ENCODE measurements at places on chromosomes 16 and 17.
A peak's percentile ranks its signal among the peaks of the same experiment; 100 is the strongest.

GRCh38 chr17:76995387-76996105, 127.3 kb downstream of the MGAT5B start:
- DNase-seq, result no peak

- DNase-seq, result no peak
Measured at GRCh38 chr17:40329839-40330794, 21.1 kb downstream of the RARA start.

- no peak for DNase-seq
Measured at GRCh38 chr16:81860287-81861266, 81.5 kb downstream of the PLCG2 start.

DNA sequence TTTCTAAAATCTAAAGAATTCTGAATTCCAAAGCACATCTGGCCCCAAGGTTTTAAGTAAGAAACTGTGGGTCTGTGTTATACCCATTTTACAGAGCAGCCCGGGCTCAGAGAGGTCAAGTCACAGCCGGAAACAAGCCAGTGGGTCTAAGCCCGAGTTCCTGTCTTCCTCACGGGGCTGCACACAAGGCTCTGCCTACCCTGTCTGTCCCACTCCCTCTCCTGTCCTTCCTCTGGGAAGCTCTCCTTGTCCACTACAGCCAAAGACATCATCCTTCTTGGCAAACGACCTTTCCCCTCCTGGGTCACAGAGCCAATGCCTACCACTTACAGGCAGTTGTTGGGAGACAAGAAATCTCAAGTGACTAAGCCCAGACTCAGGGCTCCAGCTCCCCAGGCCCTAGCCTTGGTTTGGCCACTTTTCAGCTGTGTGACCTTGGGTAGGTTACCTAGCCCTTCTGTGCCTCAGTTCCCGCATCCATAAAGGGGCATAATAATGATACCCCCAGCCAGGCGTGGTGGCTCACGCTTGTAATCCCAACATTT, 55.6 kb upstream of the MAP3K14 start:
- DNase-seq, result no peak

GRCh38 chr17:69062860-69063581, 2.3 kb upstream of the ABCA9 start:
- DNase-seq, result no peak

- no peak for DNase-seq
Measured at GRCh38 chr17:79844869-79845600, 5.8 kb upstream of the CBX4 start.

DNA sequence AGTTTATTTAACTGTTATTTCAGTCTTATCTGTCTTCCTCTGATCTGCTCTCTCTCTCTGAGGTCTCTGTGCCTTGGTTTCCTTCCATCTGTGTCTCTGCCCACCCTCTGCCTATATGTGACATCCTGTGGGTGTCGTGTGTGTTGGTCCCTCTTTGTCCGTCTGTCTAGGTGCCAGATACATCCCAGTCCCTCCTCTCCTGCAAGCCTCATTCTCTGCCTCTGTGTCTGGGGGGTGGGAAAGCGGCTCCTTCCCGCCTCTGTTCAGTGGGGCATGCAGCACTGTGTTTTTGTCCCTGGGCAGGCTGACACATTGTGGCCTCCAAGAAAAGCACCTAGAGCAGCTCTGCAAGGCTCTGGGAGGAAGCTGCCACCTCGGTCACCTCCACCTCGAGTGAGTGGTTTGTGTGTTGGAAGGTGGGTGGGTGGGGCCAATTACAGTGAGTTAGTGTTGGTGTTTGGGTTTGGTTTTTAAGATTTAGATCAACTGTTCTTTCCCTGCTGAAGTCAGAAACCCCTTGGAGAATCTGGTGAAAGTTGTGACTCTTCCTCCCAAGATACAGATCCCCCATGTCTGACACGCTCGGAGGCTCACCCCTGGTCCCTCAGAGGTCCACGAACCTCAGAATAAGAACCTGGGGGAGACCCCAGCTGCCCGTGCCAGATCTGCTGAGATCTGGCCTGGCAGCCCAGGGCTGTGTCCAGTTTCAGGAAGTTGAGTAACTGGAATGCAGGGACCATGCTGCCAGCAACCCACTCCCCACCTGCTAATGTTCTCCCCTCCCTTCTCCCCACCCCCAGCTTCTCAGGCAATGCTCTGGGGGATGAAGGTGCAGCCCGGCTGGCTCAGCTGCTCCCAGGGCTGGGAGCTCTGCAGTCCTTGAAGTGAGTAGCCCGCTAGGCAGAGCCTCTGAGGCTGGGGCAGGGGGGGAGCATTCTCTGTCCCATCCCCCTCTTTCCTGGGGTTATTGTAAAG, 50.9 kb upstream of the CPNE2 start:
- DNase-seq, result peak; percentile 67

- no peak for DNase-seq
Measured at GRCh38 chr16:52827456-52827855, 225.2 kb downstream of the CHD9NB start.

DNA sequence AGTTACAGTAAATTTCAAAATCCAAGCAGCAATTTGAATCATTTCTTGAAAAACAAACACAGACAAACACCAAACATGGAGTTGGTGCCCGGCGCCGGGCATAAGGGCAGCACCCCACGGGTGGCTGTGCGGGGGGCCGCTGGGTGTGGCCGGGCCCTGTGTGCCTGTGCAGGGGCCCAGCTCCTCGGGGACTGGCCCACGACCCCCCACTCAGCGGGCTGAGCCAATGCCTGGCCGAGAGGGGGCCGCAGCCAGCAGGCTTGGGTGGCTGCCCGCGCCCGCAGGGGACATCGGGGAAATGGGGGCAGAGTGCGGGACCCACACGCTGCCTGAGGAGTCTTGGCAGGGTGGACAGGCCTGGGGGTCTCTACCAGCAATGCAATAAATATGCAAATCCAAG, 12.8 kb upstream of the DUS1L start:
- no peak for DNase-seq

DNA sequence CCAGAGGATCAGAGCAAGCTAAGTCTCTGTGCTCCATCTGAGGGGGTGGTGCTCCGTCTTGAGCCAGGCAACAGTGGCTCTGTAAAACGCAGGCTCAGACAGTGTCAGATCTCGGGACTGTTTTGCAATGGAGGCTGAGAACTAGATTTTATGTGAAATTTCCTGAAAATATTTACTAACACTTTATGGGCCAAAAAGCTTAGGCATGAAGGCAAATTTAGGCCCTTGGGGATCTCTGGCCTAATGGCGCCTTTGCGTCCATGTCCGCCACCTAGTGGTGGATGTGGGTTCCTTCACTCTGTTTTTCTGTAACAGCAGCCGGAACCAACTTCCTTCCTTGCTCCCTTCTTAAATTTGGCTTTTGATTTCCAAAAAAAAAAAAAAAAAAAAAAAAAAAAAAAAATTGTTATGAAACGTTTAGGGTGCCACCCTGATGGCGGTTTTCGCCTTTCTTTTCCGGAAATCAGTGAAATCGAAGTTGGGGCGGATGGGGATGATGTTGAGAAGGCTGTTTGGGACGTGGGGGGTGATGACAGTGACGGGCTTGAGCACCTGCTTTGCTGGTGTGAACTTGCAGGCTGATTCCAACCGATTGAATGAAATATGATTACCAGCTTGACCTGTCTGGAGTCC, 14.0 kb upstream of the ELAC2 start:
- no peak for DNase-seq

DNA sequence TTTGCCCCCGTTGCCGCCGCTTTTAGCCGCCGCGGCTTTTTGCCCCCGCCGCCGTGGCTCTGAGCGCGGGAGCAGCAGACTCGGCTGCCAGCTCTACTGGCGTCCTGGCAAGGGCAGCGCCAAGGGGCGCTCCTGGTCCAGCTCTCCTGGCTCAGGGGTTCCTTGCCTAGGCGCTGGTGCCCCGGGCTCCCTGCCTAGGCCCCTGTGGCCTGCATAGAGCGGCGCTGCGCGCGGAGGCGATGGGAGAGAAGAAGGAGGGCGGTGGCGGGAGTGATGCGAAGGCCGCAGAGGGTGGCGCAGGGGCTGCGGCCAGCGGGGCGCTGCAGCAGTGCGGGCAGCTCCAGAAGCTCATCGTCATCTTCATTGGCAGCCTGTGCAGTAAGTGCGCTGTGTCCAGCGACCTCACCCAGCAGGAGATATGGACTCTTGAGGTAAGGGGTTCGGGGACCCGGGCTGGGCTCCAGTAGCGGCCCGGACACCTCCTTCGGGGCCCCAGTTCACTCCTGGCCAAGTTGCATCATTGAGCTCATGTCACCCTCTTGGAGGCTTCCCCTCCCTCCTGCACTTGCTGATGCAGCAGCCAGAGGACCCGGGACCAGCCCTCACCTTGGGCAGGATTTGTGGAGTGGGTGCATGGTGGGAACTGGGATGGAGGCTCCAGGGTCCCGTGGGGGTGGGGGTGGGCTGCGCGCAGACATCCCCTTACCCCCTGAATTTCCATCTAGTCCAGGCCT, 1344.4 kb downstream of the TP53TG3F start:
- DNase-seq, result no peak

DNA sequence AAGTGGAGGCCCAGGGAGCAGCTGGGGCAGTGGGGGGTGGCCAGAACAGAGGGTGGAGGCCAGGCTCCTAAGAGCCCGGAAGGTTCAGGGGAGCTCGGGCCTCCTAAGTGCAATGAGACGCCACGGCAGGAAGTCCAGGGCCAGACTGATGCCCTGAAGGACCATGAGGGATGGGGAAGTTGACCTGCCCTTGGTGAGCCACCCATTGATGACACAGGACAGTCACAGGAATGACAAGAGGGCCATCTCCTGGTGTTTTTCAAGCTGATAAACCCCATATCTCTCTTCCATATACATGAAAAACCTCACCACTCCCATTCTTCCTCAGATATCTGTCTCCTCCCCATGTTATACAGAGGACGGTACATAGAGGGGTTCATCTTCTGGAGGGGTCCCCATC, 5.8 kb upstream of the MRPL58 start:
- DNase-seq, result no peak

GRCh38 chr16:57616876-57617275, 11.6 kb upstream of the ADGRG1 start:
- DNase-seq, result no peak

GRCh38 chr17:75267153-75267410, 3.9 kb downstream of the MIF4GD start:
- DNase-seq, result no peak

- peak; percentile 55 for DNase-seq
Measured at GRCh38 chr16:57023541-57024249, 34.3 kb downstream of the NLRC5 start.

- DNase-seq, result no peak
Measured at GRCh38 chr16:49454426-49455180, 81.0 kb downstream of the C16orf78 start.

DNA sequence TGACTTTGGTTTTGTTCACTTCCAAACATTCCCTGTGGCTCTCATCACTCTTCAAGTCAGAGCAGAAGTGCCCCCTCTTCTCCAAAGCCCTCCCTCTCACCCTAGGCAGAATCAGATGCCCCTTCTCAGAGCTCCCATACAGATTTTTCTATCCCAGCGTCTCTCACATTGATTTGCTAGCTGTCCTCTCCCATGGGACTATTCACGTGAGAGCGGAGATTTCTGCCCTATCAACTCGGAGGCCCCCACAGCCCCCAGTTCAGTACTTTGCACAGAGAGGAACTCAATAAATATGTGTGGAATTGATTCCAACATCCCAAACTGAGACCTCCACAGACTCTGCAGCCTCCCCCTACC, 182.6 kb downstream of the C16orf78 start:
- DNase-seq, result no peak

GRCh38 chr17:4806456-4806776, 536 bp upstream of the PLD2 start:
- no peak for DNase-seq

GRCh38 chr16:47528431-47528830, 67.3 kb downstream of the PHKB start:
- DNase-seq, result no peak

DNA sequence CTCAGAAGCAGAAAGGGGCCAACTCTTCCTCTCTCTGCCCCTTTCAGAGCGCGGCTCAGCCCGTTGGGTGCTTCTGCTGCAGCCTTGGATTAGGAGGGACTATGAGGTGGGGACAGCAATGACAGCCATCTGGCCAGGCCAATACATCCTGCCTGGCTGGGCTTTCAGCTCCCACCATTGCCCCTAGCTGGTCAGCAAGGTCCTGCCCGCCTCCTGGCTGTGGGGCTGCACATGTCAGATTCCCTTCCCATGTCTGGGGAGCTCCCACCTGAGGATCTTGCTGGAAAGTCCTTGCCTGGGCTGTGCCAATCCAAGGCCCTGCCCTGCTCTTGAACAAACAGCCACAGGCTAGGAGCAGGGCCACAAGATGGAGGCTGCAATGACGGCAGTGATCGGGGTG, 8.3 kb downstream of the TRIM65 start:
- no peak for DNase-seq

DNA sequence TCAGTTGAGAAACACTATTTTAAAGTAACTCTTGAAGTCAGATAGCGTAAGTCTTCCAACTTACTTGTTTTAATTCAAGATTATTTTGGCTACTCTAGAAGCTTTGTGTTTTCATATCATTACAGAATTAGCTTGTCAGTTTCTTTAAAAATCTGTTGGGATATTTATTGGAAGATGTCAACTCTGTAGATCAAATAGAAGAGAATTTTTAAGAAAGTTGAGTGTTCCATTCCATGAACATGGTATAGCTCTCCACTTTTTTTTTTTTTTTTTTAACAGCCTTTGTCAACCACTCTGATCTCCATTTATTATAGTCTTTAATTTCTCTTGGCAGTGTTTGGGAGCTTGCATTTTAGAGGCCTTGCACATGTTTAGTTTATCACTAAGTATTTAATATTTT, 28.7 kb downstream of the NLK start:
- DNase-seq, result no peak

- DNase-seq, result no peak
Measured at GRCh38 chr16:75265911-75266701, 14.7 kb upstream of the BCAR1 start.

DNA sequence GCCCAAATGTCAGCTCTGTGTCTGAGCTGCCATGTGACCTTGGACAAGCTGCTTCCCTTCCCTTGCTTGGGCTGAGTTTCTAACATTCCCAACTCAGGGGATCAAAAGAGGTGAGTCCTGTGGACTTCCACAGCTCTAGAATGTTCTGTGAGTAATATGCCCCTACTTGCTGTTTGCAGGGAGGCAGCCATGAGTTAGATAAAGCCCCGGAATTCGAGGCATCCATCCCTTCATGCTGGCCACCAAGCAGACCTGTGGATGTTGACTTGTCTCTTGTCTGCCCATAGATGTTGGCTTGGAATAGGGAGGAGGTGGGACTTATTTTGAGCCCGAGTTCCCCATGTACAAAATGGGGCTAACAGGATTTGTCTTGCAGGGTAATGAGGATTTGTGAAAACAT, 36.2 kb downstream of the KSR1 start:
- DNase-seq, result no peak

GRCh38 chr17:4518901-4519300, 20.2 kb downstream of the SPNS2 start:
- DNase-seq, result no peak

GRCh38 chr17:19978805-19979211, 1.2 kb upstream of the AKAP10 start:
- no peak for DNase-seq

GRCh38 chr16:83494459-83494858, 313.3 kb upstream of the HSBP1 start:
- DNase-seq, result no peak

- no peak for DNase-seq
Measured at GRCh38 chr16:66800856-66801255, 528 bp downstream of the TERB1 start.

All from stimulated activated CD8-positive, alpha-beta memory T cell treated with anti-CD3 and anti-CD28 coated beads, Interleukin-7, amount 100 ng/mL, for 1 hour (primary cell).